Urinary bladder (tissue), 4 donors: ENCODE measurements at places on chromosomes 6 and 20. TPM values are rescaled to one million over a fixed set of nuclear protein-coding genes. Genes with fewer than 3 reads are reported as not detected.

GRCh38 chr20:44053046-44053445 is 133.9 kb downstream of the JPH2 start:
- no peak for DNase-seq

- no peak for DNase-seq
These were observed 293.0 kb upstream of the PRDM1 start for GRCh38 chr6:105793130-105793529.

DNA sequence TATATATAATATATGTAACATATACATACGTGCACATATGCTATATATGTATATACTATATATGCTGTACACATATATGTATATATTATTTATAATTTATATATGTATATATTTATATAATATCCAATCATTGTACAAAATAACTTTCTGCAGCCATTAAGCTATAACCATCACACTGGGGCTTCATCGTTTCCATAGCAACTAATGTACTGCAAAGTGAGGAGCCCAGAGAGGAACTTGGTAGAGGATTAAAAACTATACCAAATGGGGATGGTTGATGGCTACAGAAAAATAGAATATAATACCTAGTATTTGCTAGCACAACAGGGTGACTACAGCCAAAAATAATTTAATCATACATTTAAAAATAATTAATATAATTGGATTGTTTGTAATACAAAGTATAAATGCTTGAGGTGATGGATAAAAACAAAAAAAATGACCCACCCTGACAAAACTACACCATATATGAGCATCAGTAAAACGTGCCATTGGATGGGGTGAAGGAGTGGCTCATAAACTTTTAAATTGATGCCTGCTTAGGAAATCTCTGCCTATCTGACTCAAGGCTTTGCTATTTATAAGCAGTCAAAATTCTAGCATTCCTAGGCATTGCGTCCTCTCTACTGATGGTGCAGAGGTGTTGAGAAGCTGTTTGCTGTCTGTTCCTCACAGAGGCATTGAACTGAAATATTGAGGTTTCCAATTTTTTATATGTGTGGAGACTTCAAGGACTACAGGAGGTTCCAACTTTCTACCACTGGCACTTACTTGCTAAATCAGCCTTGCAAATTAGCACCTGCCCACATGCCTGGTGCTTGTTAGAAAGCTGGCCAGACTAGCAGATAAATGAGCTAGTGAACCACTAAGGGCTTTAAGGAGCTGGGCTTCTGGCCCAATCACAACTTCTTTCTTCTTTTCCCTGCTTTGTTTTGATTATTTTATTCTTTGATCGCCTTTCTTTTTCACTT is 190.1 kb downstream of the SCP2D1 start:
- DNase-seq = no peak

NAPB gene
- 32.3 TPM for total RNA-seq

- DNase-seq = no peak
These were observed 85.4 kb upstream of the HCRTR2 start for GRCh38 chr6:55088902-55089301.

DNA sequence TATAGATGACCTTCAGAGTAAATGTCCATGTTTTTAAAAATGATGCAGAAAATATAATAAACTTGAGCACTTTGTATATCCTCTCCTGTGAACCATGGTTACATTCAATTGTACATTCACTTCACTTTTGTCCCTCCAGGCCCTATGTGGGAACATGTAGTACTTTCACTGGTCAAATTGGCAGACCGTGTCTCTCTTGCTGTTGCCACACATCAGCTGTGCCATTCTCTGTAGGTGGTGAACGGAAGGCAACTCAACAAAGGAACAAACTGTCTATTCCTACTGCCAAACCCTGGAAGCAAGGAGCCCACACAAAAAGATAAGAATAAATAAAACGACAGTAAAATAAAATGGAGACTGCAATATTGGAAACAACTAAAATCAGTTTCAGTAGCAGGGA is 2.0 kb downstream of the ROS1 start:
- no peak for DNase-seq

GRCh38 chr20:615514-615913 is 5.4 kb upstream of the TCF15 start:
- no peak for DNase-seq

- DNase-seq = no peak
These were observed 211.6 kb upstream of the FOXQ1 start for GRCh38 chr6:1100269-1100668.

DNA sequence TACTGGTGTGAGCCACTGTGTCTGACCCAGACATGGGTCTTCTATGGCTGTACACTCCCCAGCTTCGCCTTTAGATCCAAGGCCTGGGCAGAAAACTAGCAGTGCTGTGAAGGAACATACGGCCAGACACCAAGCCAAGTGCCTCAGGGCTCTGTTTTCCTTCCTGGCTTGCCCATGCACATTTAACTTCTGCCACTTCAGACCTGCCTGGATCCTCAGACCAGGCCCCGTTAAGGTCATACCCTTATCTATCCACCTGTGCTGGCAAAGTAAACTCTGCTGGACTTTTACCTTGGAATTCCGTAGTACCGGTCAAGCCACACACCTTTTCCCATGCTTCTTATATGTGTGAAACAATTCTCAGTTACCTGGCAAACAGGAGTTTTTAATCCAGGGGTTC is 644.8 kb downstream of the PTPRT start:
- no peak for DNase-seq

DNA sequence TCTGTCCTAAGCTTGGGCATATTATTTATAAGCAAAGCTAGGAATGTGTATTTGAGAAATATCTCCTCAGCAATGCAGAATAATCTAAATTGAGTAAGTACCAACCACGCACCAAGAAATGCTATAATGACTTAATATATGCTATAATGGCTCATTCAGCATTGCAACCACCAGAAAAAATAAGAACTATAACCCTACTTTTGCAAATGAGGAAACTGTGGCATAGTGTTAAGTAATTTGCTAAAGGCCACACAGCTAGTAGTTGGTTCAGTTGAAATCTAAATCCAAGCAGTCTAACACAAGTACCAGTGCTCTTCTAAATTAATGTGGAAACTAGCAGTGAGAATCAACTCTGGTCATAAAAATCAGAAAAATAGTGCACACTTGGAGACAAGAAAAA is 35.7 kb downstream of the HBS1L start:
- DNase-seq = no peak

DNA sequence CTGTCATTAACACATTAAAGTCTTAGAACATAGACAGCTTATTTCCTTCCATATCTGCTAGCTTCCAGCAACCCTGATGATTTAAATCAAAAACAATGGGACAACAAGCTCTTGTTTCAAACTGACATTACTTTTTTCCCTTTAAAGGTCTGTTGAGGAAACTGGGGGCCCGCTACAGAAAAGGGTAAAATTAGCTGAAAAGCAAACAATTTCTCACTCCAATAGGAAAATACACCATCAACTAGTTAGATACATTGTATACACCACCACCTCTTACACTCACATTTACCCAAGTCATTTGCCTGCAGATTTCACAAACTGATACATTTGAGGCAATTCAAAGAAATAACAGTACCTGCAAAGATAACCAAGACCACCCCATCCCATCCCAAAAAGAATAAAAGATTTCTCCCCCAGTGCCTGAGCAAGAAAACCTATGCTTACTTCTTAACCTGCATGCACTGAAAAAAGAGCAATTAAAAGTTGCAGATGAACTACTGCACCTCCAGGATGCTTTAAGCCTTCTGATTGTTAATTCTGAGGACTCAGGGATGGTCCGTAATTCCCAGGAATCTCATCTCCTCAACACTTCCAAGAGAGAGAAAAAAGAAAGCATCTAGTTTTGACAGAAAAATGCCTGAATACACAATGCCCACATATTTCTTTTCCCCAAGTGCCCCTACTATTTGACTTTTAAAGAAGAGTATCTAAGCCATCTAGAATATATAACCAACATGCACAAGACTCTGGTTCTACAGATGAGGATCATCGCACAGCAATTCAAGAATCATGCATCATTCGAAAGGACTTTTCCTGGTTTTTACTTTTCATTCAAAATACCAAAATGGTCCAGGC is 5.6 kb downstream of the ZMYND8 start:
- DNase-seq = no peak

DNA sequence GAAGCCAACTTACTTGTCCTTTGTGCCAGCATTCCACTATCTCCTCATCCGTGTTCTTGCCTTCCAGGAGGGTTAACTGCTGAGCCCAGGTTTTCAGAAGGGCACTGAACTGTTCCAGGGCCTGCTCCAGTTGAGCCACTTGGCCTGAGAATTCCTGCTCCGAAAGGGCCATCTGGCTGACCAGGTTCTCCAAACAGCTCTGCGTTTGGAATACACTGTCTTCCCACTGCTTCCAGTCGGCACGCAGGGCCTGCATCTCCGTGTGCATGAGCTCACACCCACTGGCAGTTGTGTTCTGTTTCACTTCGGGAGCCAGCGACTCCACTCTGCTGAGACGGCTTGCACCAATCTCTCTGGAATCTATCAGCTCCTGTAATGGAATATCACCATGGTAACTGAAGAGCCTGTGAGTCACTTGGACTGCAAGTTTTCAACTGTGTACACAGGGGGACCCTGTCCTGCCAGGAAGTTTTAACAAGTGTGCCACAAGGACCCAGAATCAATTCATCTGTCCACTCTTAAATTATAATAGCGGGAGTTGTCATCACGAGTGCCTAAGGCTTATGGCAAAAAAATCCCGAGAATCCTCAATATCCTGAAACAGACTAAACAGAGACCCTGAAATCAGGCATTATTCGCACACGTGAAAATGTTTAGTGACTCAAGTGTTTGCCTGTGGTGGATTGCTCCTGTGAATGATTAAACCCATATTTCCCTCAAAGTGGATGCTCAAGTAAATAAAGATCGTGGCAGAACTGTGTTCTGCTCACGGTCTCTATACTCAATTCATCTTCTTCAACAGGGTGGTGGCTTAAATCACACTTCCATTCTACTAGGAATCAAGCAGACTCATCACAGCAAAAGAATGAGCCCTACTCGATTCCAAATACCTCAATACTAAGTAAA is 255.9 kb downstream of the SYNE1 start:
- DNase-seq = peak; percentile 86

- DNase-seq = no peak
These were observed 153.3 kb downstream of the PKHD1 start for GRCh38 chr6:51934098-51934497.

GRCh38 chr20:54645445-54646155 is 170.2 kb downstream of the DOK5 start:
- no peak for DNase-seq

GRCh38 chr6:61810047-61810446 is 476.0 kb downstream of the KHDRBS2 start:
- no peak for DNase-seq

GRCh38 chr6:1958257-1958656 is 287.1 kb downstream of the GMDS start:
- DNase-seq = no peak
